ENCODE measurements at places on chromosomes 4 and X. TPM values are rescaled to one million over a fixed set of nuclear protein-coding genes. Genes with fewer than 3 reads are reported as not detected.

DNA sequence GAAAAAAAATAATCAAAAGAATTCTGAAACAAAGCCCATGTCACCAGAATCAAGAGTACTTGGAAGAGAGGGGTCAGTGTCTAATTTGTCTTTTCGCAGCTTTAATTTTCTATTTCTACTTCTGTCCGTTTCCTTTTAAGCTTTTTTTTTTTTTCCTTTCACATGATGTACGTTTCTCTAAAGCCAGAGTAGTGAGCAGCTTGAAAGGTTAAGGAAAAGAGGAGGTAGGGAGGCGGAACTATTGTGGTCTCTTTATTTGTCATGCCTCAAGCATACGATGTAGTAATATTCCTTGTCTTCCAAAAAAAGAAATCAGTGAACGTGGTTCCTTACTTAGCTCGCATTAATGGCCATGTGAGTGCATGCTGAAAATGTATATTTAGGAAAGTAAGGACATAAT lies 311.5 kb downstream of the TENM3 start:
- peak; percentile 35 for DNase-seq

DNA sequence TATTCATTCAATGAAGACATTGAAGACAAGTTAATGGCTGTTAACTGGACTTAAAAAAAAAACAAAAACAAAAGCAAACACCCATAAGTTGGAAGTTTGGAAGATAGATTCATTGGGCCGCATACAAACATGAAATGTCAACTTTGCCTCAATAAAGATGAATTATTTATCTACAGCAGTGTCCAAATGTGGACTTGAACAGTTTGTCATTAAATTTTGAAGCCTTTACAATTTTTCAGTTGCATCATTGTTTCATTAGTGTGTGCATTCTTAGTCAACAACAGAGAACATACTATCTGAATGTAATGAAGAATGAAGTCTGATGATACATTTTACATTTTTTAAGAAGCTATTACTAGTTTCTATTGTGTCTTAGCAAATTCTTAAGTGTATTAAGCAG lies 152.1 kb downstream of the SLIT2 start:
- DNase-seq = no peak

DNA sequence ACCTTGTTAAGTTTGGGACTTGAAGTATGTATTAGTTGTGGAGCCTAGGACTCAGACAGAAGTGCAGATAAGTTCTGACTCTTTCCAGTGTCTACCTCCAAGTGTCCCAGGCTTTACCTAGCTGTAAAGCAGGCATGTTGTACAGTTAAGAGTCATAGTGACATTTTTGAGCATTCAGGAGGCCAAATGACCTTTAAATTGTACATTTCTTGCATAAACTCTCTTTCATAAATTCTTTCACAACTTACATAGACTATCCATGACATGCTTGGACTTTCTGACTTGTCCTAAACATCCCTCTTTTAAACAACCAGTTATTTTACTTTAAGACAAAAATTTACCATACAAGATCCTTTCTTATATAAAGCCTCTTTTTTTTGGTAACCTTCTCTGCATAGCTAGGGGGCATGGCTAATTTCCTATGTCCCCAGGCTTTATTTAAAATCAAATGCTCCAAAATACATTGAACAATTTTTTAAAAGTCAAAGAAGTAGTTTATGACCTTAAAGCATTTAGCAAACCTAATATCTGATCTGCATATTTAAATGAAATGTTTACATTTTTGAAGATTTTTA lies 40.1 kb upstream of the UGT8 start:
- peak; percentile 18 for DNase-seq

PLAC1 gene
- not detected for total RNA-seq

P2RY8 gene
- total RNA-seq = under 0.01 TPM

IBSP gene
- total RNA-seq = not detected

TMEM187 gene
- 9.0 TPM for total RNA-seq

CXCL10 gene
- total RNA-seq = not detected

CXorf51B gene
- total RNA-seq = not detected

MFAP3L gene
- total RNA-seq = 10.2 TPM

HERC5 gene
- total RNA-seq = 1.6 TPM

LIMCH1 gene
- total RNA-seq = 6.9 TPM
